ENCODE measurements at places on chromosomes 6 and 20.

GRCh38 chr6:56642366-56643261, at the start of gene DST:
Gene DST (minus strand): TSS chr6:56642889.
- no peak for DNase-seq

DNA sequence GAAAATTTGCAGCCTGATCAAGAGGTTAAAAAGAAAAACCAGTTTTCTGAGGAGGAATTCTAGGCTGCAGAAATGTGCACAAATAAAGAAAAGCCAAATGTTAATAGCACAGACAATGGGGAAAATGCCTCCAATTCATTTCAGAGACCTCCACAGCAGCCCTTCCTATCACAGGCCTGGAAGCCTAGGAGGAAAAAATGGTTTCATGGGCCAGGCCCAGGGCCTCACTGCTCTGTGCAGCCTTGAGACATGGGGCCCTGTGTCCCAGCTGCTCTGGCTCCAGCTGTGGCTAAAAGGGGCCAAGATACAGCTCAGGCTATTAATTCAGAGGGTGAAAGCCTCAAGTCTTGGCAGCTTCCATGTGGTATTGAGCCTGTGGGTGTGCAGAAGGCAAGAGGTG, 18.9 kb downstream of the AHI1 start:
- DNase-seq, result no peak

DNA sequence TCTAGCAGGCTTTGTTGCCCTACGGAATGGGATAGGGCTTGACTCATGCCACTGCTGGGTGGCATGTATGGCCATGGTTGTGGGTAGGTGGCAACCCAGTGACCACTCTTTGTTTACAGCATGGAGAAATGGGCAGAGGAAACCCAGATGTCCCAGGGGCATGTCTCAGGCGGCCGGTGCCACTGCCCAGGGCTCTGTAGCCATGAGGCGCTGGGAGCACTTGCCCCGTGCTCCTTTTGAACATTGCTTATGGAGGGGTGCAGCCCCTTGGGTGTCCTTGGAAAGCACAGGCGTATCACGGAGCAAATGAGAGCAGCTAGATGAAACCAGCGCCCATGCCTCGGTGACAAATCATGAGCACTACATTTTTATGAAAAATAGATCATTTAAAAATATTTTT, 212.5 kb upstream of the ECI2 start:
- no peak for DNase-seq

- no peak for DNase-seq
Measured at GRCh38 chr6:110852773-110853172, 21.8 kb upstream of the AMD1 start.

DNA sequence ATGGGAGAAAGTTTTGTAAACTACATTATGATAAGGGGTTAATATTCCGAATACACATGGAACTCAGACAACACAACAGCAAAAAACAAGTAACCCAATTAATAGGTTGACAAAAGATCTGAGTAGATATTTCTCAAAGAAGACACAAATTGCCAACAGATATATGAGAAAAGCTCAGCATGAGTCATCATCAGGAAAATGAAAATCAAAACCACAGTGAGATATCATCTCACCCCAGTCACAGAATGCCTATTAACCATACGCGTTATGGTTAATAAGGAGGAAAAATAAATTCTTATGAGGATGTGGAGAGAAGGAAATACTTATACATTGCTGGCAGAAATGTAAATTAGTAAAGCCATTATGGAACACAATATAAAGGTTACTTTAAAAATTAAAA, 695.0 kb downstream of the COL12A1 start:
- DNase-seq, result no peak

DNA sequence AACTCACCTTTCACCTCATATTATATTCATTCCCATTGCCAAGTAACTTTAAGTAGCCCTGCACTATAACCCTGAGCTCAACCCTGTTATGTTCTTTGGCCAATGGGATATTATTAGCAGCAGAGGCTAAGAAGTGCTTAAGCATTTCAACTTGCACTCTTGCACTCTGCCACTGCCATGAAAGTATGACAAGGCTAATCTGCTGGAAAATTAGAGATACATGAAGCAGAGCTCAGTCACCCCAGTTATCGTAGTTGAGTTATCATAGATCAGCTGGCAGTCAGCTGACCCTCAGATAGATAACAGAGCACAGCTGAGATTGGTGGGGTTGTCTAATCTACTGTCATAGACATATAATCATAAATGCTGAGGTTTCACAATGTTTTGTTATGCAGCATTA, 209.4 kb upstream of the RUNX2 start:
- no peak for DNase-seq

GRCh38 chr6:22081709-22082108, 215.1 kb downstream of the PRL start:
- no peak for DNase-seq

DNA sequence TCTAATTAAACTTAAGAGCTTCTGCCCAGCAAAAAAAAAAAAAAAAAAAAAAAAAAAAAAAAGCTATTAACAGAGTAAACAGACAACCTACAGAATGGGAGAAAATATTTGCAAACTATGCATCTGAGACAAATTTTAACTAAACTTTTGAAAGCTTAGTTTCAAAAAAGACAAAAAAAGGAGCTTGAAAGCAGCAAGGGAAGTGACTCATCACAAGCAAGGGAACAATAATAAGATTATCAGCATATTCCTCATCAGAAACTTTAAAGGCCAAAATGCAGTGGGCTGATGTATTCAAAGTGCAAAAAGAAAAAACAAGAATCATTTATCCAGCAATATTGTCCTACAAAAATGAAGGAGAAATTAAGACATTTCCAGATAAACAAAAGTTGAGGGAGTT, 158.6 kb downstream of the RNF144B start:
- DNase-seq, result no peak

GRCh38 chr6:106309766-106310373, 15.7 kb downstream of the ATG5 start:
- DNase-seq, result no peak

DNA sequence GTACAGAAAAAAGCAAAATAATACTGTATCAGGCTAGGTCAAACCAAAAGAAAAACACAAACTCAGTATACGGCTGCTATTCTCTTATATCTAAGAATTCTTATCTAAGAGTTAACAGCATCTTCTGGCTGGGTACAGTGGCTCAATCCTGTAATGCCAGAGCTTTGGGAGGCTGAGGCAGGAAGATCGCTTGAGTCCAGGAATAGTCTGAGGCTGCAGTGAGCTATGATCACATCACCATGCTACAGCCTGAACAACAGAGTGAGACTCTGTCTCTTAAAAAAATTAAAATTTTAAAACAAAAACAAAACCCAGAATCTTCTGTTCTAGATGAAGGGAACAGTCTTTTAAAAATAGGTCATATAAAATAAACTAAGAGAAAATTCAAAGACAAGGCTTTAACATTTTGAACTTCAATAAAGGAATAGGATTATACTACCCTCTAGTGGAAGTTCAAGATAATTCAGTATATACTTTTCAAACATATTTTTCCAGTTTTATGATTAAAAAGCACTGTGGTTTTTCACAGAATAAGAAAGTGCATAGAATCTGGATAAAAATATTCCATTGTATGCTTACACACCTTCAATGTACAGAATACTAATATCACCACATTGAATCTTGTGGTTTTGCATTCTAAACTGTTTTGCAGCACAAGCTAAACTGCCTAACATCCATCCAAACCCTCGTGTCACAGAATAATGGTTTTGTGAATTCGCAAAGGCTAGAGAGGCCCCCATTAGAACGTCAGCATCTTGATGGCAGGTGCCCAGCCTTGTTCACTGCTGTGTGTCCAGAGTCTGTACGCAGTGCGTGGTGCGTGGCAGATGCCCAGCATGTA, 39.3 kb downstream of the DTNBP1 start:
- no peak for DNase-seq

GRCh38 chr6:64477391-64477790, 841.8 kb downstream of the PHF3 start:
- no peak for DNase-seq

GRCh38 chr6:66926060-66926459, 1219.0 kb upstream of the EYS start:
- no peak for DNase-seq

GRCh38 chr20:39342463-39342862, 380.3 kb downstream of the DHX35 start:
- no peak for DNase-seq

DNA sequence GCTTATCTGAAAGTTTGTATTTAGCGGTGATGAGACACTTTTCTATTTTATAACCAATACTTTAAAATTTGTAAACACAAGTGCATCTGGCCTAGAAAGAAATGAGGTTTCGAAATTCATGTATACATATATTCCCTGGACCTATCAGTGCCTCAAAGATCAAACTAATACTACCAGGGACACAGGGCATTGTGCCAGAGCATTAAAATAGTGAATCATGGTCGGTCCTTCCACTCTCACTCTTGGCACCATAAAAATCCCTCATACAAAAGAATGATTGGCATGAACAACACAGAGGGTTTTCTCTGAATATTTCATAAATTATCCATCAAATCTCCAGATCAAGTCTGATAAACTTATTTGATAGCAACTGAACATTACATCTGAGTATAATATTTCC, 62.0 kb downstream of the MMUT start:
- DNase-seq, result no peak

GRCh38 chr6:17167327-17167979, 65.6 kb downstream of the STMND1 start:
- DNase-seq, result no peak

DNA sequence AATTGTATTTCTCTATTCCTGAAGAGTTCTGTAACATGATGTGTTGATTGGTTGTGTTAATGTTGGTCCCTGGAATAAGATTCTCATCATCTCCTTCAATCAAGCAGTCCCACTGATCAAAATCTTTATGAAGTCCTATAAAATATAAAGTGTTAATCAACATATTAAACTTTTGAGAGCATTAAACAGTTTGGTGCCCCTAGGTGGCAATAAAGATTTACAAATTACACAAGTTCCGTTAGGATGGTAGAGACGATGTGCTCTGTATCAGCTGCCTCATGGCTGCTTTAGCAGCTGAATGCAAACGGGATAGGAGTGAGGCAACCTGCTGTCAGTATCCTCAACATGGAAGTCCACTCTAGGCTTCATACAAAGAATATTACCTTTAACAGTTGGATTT, 16.9 kb downstream of the TDRD6 start:
- DNase-seq, result no peak

DNA sequence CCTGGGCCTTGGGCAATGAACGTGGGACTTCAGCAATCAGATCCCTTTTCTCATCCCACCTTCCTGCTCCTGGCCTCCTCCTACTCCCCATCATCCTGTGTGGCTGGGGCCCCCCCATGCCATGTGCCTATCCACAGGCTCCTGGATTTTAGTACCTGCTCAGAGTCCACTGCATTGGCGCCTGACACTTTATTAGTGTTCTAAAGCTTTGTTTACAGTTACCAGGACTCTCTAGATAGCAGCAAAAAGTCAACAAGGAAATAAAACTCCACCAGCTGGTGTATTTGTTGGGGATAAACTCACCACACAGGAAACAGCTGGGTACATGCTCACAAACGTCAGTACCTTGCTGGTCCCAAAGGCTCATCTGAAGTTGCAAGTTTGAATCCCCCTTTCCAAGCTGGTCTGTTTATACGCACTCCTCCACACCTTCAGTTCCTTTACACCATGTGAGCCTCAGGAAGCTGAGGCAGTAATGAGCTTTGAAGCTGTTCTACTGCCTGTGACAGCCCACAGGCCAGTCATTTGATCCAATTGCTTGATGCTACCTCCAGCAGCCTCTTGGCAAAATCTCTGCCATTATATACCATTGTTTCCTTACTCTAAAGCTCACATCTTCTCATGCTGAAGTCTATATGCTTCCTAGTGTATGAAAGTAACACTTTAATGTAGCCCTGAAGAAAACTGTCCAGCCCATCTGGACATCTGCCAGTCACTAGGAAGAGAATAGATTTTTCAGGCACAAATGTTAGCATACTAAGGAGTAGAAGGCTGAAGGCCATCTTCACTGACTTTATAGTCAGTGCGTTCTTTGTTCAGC, 76.6 kb downstream of the ANKEF1 start:
- DNase-seq, result no peak

- no peak for DNase-seq
Measured at GRCh38 chr6:147176795-147177194, 27.4 kb upstream of the STXBP5 start.

GRCh38 chr6:106379951-106380350, 19.4 kb downstream of the CRYBG1 start:
- no peak for DNase-seq

DNA sequence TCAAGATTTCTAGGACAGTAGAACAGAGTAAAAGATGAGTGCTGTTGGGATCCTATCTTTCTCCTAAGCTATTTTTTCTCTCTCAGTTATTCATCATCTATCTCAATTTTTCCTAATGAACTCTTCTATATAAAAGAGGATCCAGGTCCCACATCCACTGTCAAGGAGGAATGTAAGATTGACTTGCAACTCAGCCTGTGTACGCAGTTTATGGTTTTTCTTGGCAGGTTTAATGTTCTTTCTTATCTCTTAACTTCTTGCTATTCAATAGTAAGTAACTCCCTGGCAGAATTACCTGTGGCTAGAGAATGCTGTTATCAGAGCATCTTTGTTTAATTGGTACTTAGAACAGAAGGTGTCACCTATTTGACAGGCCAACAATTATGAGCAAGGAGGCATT, 60.8 kb downstream of the SLC16A10 start:
- DNase-seq, result no peak

DNA sequence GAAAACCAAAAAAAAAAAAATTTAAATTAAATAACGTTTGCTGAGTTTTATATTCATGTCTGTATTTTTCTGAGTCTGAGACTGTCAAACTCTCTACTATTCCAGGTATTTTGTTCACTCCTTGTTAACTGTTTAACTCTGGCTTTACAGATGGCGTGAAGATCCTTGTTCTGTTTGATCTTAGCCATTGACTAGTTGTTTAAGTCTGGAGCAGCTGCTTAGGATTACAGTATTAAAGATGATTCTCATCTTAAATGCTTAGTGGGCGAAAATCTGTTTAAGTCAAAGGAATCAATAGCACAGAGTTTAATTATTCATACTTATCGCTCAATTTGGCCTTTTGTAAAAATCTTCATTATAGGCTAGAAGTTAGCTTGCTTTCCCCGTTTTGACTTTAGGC, 2.4 kb downstream of the PHACTR2 start:
- DNase-seq, result no peak

DNA sequence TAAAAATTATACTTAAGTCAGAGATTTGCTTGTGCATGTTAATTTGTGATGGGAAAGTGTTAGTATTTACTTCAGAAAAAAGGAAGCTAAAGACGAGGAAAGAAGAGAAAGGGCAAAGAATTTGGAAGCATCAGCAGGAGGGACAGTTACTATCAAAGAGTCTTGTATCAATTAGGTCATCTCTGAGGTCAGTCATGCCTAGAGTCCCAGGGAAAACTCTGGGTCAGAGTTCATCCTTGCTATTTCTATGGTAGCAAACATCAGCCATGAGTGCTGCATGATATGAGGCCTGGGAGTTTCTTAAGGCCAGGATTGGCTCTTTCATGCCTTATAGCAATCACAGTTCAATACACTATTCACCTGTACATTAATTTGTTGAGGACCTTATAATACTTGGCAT, 292.9 kb downstream of the FARS2 start:
- no peak for DNase-seq

- no peak for DNase-seq
Measured at GRCh38 chr6:136793363-136793762, 1.1 kb upstream of the MAP3K5 start.

GRCh38 chr20:14561741-14562221, 224.4 kb upstream of the FLRT3 start:
- no peak for DNase-seq

- no peak for DNase-seq
Measured at GRCh38 chr6:124679387-124679786, 282.9 kb upstream of the RNF217 start.

GRCh38 chr6:19009769-19010168, 622.6 kb downstream of the RNF144B start:
- no peak for DNase-seq

- no peak for DNase-seq
Measured at GRCh38 chr20:44479643-44480042, 4.0 kb downstream of the TTPAL start.
